ENCODE measurements at places on chromosomes 16 and 17.

DNA sequence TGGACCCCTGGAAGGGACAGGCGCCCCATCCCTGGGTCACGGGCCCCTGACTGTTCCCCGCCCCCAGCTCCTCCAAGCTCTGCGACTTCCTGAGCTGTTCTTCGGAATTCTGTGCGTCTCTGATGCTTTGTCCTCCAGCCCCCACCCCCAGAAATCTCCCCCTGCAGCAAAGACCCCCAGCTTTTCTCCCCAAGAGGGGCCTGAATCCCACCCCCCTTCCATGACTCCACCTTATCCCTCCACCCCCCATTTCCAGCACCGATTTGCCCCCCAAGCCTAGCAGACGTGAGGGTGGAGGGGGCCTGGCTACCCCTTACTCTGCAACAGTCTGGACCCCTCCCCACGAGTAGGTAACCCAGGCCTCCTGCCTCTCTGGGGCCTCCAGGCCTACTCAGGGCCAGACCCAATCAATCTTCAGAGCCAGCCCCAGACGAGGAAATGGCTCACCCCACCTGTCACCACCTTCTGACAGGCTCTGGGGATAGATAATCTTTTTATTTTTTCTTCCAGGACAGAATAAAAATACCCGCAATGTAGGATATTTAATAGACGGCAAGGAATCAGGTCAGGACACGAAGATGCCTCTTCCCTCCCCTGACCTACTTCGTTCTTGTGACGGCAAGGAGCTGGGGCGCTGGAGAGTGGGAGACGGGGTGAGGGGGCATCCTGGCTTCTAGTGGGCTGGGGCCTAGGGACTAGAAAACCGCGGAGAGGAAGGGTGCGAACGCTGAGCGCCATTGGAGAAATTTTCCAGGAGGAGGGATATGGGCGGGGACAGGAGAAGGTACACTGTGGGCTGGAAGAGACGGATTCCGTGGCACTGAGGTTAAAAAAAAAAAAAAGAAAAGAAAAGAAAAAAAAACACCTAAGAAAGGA, 744 bp upstream of the PLXDC1 start:
- no peak for DNase-seq

GRCh38 chr17:60594734-60595133, 5.3 kb upstream of the PPM1D start:
- DNase-seq, result no peak

GRCh38 chr17:82931699-82932517, 92.1 kb upstream of the ZNF750 start:
- no peak for DNase-seq

DNA sequence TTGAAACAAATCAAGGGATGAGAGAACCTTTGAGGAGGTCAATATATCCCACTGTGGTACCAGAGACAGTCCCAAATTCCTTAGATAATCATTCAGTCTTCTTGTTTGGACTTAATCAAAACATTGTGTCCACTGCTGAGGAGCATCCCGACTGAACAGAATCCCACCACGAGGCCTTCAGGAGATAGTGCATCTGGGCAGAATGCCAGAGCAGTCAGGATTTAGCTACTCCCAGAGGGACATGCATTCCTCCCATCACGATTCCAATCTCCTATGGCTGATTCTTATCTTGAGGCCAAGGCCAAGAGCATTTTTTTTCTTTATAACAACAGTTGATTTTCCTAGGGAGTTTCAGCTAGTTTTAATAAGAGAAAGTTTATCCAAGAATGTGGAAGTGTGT, 87.4 kb upstream of the COX10 start:
- no peak for DNase-seq

- peak; percentile 58 for DNase-seq
Measured at GRCh38 chr16:11224096-11224893, 31.7 kb downstream of the SOCS1 start.

GRCh38 chr17:76104896-76105231, 1.3 kb upstream of the EXOC7 start:
- DNase-seq, result no peak

GRCh38 chr16:71439523-71439922, 2.3 kb downstream of the TLE7 start:
- no peak for DNase-seq

DNA sequence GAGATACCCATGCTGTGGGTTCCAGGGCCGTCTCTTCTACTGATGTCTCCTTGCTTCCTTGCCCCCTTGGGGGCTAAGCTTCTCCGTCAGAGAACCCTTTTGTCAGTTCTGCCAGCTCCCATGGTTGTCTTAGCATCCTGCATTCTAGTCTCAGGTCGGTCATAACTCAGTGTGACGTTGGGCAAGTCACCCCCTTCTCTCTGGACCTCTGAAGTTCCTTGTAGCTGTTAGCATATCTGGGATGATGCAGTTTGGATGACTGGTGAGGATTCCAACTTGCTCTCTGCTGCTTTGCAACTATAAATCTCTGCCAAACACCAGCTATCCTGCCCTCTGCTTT, 8.9 kb upstream of the MYL4 start:
- no peak for DNase-seq

- DNase-seq, result no peak
Measured at GRCh38 chr16:66587881-66588600, 8.8 kb downstream of the CMTM2 start.

DNA sequence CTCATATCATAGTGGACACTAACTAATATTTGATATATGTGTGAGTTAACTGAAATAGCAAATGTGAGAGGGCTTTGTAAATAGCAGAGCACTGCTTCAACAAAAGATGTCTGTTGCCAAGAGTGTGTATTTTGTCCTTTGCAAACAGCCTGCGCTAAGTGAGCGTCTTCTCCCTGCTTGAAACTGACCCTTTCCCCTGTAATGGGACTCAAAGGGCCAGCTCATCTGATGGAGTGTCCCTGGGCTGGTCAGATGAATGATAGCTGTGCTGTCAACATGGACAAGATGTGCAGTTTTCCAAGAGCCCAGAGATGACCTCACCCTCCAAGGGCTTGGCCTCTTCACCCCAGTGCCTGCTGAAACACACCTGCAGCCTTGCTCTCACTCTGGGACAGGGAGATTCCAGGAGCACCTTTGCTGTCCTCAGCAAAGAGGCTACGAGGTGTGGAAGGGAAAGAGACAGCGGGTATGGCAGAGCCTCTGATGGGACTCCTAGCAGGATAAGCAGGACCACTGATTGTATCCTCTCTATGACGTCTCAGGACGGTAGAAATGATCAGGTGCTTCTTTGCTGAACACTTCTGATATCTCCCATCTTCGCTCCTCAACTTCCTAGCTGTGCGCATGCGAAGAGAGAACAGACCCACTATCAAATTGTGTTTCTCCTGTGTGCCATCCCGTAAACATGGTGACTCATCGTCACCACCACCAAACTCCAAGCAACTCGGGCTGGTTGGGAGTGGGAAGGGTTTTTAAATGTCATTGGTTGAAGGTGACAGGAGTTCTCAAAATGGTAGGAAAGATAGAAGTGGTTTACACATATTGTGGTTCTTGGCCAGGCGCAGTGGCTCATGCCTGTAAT, 35.8 kb upstream of the TBX2 start:
- no peak for DNase-seq

DNA sequence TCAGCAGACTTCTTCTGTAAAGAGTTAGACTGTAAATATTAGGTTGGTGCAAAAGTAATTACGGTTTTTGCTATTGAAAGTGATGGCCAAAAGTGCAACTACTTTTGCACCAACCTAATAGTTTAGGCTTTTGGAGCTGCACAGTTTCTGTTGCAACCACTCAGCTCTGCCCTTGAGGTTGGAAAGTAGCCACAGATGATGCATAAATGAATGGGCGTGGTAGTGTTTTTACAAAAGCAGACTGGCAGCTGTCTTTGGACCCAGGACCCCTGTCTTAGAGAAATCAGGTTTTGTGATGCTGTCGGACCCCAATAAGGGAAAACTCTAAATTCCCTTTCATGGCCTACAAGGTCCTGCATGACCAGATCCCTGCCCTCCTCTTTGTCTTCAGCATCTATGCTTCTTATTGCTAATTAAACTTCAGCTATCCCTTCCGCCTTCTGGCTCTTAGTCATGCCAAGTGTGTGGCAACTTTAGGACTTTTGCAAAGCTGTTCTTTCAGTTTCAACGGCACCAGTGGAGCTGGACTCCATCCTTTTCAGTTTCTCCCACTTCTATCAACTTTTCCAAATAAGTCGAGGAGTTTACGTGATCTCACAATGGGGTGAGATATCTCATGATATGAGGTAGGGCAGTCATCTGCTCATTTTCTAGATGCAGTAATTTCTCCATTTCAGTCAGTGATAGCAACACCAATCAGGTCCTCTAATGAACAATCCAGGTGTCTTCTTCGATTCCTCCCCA, 232.3 kb downstream of the XYLT1 start:
- DNase-seq, result peak; percentile 34

- no peak for DNase-seq
Measured at GRCh38 chr16:66574531-66574930, 4.7 kb upstream of the CMTM2 start.

- no peak for DNase-seq
Measured at GRCh38 chr17:77555741-77556291, 402.7 kb upstream of the TNRC6C start.

GRCh38 chr17:40514013-40514875, 12.8 kb upstream of the TNS4 start:
- DNase-seq, result no peak

DNA sequence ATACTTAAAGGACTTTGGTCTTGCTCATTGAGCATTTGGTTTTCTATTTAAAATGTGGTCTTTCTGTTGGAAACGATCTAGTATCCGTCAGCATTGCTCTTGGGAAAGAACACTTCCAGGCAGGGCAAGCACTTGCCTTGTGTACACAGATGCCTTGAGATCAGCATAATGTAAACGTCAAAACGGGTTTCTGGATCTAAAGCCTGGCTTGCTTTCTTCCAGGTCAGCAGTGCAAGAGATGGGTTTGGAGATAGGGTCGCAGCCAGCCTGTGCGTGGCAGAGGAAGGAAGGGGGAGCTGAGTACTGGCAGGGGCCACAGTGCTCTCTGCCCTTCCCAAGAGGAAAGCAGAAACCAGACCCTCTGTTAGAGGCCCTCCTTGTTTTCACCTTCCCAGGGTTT, 175.5 kb downstream of the LGALS9B start:
- no peak for DNase-seq

GRCh38 chr16:6947291-6947690, 385.4 kb upstream of the RBFOX1 start:
- no peak for DNase-seq

- DNase-seq, result peak; percentile 56
Measured at GRCh38 chr17:32609085-32609484, 122.3 kb downstream of the CDK5R1 start.

DNA sequence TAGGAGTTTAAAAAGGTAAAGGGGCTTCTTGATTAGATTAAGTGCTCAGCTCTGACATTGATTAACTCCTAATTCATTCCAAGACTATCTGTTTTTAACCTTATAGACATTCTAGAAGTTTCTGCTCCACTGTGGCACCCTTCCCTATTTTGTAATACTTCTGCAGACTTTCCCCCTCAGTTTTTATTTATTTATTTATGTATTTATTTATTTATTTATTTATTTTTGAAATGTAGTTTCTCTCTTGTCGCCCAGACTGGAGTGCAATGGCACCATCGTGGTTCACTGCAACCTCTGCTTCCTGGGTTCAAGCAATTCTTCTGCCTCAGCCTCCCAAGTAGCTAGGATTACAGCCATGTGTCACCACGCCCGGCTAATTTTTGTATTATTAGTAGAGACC, 185.8 kb downstream of the PHKB start:
- no peak for DNase-seq

DNA sequence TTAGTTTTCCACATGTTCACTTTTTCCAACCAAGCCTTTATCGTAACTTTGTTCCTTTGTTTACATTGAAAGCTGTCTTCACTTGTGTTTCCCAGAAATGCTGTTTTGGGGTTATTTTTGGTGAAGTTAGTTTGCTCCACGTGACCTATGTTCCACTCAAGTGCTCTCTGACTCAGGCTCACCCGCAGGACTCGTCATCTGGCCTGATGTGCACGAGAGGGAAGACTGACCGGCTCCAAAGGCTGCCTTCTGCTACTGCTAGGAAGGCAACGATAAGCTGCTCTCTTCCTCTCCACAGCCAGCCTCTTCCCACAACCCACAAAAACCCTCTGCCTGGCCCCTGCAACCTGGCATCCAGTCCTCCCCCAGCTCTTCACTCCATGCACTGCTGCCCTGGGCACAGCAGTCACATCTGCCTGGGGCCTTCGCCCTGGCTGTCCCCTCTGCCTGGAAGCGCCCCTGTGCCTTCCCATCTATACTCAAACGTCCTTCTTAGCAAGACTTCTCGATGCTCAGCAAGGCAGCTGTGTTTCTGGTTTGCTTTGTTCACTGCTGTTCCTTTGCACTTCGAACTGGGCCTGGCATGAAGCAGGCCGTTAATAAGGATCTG, 28.0 kb downstream of the ZCCHC14 start:
- DNase-seq, result peak; percentile 35

DNA sequence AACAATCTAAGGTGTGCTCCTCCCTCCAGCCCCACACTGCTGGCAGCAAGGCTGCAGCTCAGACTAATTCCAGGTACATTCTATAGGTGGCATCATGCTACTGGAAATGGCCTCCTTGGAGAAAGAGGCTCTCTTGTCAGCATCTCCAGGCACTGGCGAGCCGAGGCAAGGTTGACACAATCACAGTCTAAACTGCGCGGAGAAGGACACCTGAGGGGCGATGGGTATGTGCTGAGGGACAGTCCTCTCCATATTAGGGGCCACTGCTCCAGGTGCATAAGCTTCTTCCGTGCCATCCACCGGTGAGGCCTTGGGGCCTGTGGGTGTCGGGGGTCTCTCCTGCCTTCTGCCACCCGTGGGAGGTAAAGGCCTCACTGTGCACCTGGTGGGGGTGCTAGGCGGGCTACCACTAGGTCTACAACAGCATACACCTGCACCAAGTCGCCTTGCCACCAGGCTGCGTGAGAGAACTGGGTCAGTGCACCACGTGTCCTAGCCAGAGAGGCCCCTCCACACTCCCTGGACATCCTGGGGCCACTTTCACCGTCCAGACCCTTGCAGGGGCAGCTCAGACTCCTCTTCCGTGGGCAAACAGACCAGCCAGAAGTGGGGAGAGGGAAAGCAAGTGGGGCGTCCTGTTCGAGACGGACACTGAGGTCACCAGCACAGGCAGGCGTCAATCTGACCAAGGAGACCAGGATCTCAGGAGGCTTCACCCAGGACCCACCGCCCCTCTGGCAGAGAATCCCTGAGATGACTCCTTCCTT, 12.1 kb upstream of the CBX8 start:
- DNase-seq, result no peak

DNA sequence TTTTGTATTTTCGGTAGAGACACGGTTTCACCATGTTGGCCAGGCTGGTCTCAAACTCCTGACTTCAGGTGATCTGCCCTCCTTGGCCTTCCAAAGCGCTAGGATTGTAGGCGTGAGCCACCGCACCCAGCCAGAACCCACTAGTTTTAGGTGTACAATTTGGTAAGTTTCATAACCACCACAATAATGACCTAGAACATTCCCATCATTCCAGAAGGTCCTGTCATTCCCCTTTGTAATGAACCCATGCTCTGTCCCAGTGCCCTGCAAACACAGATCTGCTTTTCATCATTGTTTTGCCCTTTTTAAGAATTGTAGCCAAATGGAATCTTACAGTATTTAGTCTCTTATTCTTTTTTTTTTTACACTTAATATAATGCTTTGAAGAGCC, 35.6 kb upstream of the IRF8 start:
- DNase-seq, result no peak

- no peak for DNase-seq
Measured at GRCh38 chr17:54906683-54907082, 6.0 kb downstream of the TOM1L1 start.

- DNase-seq, result no peak
Measured at GRCh38 chr16:86222965-86223551, 287.3 kb upstream of the FOXF1 start.

Data from stimulated activated CD8-positive, alpha-beta memory T cell treated with anti-CD3 and anti-CD28 coated beads, Interleukin-7, amount 100 ng/mL, for 48 hours (primary cell).